ENCODE measurements at places on chromosomes 13 and 19. TPM values are rescaled to one million over a fixed set of nuclear protein-coding genes. Genes with fewer than 3 reads are reported as not detected.

The FLT1 gene
- polyA plus RNA-seq = 33.8 TPM

The COL4A2 gene
- 406 TPM for polyA plus RNA-seq

The UPF3A gene
- 207 TPM for polyA plus RNA-seq

The RASAL3 gene
- polyA plus RNA-seq = 1.1 TPM

The GPC5 gene
- polyA plus RNA-seq = 5.1 TPM

DNA sequence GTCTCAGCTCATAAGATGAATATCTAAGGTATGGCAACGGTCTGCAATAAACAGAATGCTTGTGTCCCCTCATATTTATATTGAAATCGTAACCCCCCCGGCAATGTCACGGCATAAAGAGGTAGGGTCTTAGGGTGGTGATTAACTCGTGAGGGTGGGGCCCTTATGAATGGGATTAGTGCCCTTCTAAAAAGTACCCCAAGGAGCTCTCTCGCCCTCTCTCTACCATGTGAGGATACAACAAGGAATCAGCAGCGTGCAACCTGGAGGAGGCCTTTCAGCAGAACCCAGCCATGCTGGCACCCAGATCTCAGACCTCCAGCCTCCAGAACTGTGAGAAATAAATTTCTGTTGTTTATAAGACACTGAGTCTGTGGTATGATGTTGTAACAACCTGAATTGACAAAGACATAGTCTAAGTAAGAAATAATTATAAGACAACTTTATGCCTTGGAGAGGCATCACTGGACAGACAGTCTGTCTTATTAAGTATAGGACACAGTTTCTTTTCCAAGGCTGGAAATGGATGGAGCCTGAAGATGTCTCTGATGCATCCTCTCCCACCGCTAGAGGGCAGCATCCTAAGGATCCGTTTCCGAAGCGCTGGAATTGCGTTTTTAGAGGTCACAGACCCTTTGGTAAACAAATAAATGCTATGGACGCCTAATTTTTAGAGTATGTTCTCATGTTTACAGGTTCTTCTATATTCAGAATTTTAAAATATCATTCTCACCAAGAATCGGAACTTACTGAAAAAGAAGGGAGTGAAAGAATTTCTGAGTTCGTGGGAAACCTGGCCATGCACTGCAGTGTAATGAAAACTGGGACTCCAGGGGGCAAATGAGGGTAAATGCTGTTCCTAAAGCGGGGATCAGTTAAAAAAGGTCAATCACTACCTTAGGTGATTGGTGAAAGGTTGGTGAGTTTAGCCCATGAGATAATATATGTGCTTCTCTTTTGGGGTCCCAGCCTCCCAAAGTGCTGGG lies 13.3 kb upstream of the LEUTX start:
- DNase-seq = peak; percentile 30

- DNase-seq = no peak
Observed at GRCh38 chr19:30349131-30349730, 23.0 kb upstream of the ZNF536 start.

- DNase-seq = no peak
Observed at GRCh38 chr13:46119883-46120614, 15.2 kb upstream of the CPB2 start.

- DNase-seq = no peak
Observed at GRCh38 chr19:35009424-35010415, 9.6 kb downstream of the GRAMD1A start.

DNA sequence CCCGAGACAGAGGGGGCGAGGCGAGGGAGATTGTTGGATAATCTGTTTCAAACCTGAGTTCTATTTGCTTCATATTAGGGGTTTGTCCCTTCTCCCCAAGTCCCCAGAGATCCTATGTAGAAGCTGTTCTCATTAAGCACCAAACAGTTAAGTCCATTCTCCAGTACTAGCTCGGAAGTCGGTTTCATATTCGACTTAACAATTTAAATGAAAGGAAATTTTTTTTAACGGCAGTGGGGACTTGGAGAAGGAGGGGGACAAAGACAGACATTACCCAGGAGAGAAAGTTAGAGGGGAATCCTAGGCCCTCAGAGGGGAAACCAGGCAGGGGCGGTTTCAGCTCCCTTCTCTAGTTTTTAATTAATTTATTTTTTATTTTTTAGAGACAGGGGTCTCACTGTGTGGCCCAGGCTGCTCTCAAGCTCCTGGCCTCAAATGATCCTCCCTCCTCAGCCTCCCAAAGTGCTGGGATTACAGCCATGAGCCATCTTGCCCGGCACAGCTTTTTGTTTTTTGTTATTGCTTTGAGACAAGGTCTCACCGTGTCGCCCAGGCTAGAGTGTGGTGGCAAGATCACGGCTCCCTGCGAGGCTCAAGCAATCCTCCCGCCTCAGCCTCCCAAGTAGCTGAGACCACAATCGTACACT lies 13.7 kb upstream of the TLE2 start:
- no peak for DNase-seq

GRCh38 chr13:91896547-91896946 lies 498.1 kb downstream of the GPC5 start:
- DNase-seq = no peak

DNA sequence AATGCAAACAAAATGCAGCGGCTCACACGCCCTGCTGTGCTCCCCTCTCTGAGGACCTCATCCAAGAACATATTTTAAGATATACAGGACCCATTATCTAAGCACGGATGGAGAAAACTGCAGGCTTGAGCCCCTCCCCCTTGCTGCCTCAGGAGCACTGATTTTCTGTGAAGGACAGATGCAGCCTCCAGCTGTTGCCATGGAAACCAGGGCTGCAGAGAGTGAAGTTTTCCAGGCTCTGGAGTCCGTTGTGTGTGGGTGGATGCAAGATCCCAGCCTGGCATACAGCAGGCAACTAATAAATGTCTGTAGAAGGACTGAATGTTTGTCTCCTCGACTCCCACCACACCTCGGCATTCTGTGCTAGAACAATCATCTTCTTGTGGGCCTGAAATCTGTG lies 105.6 kb upstream of the PEG3 start:
- DNase-seq = no peak

DNA sequence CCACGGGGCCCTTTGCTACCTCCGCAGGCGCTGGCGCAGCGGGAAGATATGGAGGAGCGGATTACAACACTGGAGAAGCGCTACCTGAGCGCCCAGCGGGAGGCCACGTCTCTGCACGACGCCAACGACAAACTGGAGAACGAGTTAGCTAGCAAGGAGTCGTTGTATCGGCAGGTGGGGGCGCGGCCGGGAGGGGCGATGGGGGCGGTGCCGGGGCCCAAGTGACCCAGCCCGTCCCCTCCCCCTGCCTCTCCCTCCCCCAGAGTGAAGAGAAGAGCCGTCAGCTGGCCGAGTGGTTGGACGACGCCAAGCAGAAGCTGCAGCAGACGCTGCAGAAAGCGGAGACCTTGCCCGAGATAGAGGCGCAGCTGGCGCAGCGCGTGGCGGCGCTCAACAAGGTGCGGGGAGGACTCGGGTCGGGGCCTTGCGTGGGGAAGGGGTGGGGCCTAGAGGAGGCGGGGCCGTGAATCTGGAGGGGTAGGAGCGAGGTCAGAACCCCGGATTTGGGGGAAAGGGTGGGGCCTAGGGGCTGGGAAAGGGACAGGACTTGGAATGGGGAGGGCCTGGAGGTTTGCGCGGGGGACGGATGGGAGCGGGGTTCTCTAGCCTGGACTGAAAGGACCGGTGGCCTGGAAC lies 13.7 kb downstream of the PPFIA3 start:
- no peak for DNase-seq

DNA sequence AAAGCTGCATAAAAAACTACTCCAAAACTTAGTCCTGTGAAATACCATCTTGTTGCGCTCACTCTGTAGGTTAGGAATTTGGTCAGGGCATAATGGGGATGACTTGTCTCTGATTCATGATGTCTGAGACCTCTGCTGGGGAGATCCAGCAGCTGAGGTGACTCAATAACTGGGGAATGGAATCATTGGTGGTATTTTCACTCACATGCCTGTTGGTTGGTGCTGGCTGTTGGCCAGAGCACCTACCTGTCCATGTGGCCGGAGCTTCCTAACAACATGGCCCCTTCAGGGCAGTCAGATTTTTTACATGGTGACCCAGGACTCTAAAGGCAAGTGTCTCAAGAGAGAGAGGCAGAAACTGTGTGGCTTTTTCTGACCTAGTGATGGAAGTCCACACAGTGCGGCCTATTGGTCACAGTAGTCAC lies 7.4 kb upstream of the ESD start:
- DNase-seq = no peak

- peak; percentile 39 for DNase-seq
Observed at GRCh38 chr13:67229481-67230403, at the start of gene PCDH9. Gene PCDH9, minus strand, starts transcription at chr13:67230336. Its CDS starts 1,896 bp downstream, at chr13:67228440.

DNA sequence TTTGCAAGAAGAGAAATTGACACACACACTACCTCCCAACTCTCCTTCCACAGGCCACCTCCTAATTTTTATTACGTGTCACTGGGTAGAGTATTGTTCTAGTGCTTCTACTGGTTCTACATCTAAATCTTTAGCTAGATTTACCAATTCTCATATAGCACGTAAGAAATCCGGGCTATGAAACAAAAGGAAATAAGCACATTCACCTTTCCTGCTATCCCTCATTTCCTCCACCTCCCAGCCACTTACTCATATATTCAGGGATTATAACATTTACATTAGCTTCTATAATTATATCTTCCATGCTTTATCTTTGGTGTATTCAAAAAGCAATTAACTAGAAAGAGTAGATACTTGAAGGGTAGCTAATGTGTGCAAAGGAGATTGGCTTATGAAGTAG lies 39.7 kb downstream of the USP12 start:
- DNase-seq = no peak
